ENCODE measurements at places on chromosomes 1 and 21.

- no peak for DNase-seq
These were observed 155.2 kb upstream of the KAZN start for GRCh38 chr1:14443164-14443787.

DNA sequence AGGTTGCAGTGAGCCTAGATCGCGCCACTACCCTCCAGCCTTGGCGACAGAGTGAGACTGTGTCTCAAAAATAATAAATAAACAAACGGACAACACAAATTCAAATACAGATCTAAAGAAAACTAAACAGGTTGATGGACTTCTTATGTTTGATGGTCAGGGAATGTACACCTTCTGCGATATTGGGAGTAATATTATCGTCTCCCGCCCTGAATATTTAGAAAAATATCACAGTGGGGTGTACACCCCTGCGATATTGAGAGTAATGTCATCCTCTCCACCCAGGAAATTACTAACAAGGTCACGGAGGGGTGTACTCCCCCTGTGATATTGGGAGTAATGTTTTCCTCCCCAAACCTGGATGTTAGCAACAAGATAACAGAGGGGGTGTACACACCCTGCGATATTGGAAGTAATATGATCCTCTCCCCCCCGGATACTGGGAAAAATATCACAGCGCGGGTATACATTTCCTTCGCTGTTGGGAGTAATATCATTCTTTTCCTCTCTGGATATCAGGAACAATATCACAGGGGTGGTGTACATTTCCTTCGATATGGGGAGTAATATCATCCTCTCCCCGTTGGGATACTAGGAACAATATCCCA, 1.4 kb upstream of the CFAP298 start:
- DNase-seq = no peak

DNA sequence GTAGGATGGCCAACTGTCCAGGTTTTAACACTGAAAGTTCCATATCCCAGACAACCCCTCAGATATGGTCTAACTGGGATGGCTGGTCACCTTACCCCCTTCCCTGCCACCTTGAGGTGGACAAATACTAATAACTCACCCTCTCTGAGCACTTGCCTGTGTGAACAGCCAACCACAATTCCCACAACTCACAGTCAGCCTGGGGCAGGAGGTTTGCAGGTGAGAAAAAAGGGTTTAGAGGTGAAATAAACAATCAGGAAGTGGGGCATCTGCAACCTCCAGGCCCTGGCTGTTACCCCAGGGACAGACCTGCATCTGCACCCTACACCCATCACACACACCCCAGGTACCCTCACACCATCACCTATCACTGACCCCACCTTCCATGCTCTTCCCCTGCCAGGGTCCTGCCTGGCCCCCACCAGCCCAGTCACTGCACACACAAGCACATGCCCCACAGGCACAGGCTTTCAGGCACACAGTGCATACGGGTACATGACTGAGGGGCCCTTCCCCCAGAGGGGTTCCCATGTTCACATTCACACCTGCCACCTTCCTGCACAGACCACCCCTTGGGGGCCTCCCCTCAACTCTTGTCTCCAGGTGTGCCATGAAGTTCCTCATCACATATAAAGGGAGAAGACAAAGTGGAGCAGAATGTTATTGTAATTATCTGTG, 679.5 kb downstream of the MATN1 start:
- no peak for DNase-seq

- no peak for DNase-seq
These were observed 71.4 kb downstream of the CDC7 start for GRCh38 chr1:91572044-91572443.

DNA sequence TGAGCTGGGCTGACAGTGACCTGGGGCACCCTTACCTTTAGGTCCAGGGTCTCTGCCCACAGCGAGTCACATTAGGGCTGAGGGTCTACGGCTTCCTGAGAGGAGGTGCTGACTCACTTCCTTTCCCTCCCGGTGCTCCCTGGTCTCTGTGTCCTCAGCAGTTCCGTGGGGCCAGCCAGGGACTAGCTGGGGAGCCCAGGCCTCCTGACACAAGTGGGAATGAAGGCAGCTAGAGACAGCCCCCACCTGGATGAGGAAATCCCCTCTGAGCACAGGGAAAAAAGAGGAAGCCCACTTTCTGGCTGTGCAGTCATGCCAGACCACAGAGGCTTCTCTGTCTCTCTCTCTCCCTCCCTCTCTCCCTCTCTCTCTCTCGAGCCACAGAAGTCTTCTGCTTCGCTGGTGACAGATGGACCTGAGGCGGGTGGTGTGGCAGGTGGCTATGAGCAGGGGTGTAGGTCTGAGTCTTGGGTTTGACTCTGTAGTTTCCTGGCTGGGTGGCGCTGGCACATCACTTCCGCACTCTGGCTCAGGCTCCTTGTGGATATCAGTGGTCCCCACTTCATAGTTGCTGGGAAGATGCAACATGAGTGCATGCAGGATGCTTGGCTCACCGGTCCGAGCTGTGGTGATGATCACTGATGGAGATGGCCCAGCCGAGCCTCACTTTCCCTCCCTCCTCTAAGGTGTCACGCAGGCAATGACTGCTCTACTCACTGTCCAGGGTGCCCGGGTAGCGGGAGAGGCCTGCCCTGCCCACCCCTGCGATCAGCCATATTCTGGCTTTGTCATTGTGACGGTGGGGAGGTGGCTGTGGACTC, 3.5 kb downstream of the SLC66A1 start:
- no peak for DNase-seq

GRCh38 chr1:116569776-116570357, 959 bp downstream of the CD58 start:
- no peak for DNase-seq

- no peak for DNase-seq
These were observed 1058.7 kb downstream of the NCAM2 start for GRCh38 chr21:22056904-22057303.

DNA sequence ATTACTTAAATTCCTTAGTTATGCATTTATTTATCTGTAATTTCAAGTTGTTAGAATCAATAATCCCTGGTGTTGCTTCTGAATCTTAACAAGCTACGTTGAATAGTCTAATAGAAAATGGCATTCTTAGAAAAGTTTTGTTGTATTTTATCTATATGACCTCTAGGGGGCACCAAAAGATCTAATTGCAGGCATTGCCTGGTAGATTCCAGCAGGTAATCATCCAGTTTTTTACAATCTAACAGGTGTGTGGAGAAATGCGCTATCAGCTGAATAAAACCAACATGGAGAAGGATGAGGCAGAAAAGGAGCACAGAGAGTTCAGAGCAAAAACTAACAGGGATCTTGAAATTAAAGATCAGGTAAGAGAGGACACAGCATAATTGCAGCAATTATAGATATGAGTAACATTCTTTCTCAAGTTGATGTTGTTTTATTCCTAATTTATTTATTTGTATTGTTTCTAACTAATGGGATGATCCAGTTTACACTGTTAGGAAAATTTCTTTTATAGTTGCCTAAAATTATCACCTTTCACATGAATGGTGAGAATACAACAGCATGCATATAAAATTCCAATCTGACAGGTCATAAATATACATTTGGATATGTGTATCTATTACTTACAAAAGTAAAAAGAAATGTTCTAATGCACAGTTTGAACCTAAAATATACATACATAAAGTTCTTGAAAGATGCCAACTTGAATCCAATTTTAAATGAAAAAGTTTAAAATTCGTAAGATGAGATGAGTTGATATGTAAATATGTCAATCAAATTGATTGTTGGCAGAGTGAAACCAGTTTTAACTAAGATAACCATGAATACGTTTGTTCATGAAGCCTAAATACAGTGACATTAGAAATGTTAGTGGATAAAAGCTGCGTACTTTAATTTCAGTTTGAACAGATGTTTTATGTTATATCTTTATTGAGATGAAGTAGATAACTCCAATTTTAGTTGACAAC, 88.4 kb downstream of the SDCCAG8 start:
- DNase-seq = no peak

GRCh38 chr1:37663426-37664000, 28.8 kb upstream of the CDCA8 start:
- DNase-seq = no peak
